G401 (cell line): ENCODE measurements at places on chromosomes 5 and 9. TPM values are rescaled to one million over a fixed set of nuclear protein-coding genes. Genes with fewer than 3 reads are reported as not detected.

The EQTN gene
- total RNA-seq, result not detected in 2 replicates

The FLT4 gene
- 15.7 and 31.3 TPM in 2 replicates for total RNA-seq

The IL6ST gene
- 10.2 and 16.6 TPM in 2 replicates for total RNA-seq

The CORO2A gene
- 8.0 and 9.3 TPM in 2 replicates for total RNA-seq

The BARX1 gene
- total RNA-seq, result not detected in 2 replicates

The PCDHGA4 gene
- total RNA-seq, result 0.06 TPM in 1 of 2 replicates, not detected in the other

The INSL4 gene
- not detected in 2 replicates for total RNA-seq

The ARSI gene
- total RNA-seq, result 89.2 and 100 TPM in 2 replicates

The ADAMTS16 gene
- not detected in 2 replicates for total RNA-seq

The LMX1B gene
- total RNA-seq, result 53.5 and 89.1 TPM in 2 replicates

The ACOT12 gene
- not detected in 2 replicates for total RNA-seq

The WNT8A gene
- total RNA-seq, result not detected in 2 replicates

The TIMD4 gene
- not detected in 2 replicates for total RNA-seq

DNA sequence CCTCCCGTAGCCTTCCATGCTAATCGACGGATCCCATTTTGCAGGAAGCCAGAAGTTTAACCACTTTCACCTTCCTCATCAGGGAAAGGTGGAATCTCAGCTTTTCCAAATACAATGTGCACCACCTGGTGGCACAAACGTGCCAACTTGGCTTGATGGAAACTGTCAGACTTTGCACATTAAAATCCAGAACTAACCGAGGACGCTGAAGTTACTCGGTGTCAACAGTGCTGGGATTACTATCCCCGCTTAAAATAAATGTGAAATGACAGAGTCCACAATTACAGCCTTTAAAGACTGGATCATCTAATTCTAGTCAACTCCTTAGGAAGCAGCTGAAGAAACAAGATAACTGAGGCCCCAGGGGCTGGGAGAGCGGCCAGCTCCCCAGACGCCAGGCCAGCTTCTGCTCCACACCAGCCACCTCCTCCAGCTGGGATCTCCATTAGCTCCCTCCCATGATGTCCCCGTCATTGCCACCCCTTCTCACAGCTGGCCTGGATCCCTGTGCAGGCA lies 50.1 kb upstream of the RETREG1 start:
- peak; percentile 84 for DNase-seq

DNA sequence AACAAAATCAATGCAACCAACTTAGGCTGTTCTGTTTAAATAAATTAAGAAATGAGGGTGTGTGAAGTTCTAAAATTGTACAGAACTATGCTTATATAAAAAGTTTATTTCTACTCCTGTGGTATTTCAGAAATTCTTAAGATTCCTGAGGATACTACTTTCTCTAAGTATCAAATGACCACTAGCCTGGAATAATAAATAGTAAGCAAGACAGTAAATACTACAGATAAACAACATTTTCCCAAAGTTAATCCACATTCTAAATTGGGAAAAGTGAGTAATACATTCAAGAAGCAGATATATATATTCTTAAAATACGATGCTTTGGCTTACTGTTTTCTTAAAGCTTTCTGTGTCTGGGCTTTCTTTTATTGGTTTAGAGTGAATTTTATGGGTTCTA lies 29.5 kb downstream of the CCNH start:
- no peak for DNase-seq

GRCh38 chr9:3916411-3916810 lies 383.5 kb downstream of the GLIS3 start:
- peak; percentile 73 for DNase-seq

DNA sequence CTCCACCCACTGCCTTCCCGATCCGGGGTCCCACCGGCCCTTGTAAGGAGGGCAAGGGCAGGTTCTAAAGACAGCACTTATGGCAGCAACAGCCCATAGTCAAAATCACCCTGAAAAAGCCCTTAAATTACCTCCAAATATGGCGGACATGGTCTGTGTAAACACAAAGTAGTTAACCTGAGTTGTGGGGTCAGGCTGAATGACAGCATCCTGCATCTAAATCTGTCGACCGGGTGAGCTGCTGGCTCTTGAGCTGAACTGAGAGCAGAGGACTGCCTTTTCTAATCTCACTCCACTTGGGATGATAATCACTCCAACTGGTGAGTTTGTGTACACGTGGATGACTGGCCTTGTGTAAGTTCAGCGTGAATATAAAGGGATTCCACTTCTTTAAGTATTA lies 249.6 kb downstream of the DENND1A start:
- no peak for DNase-seq

- peak; percentile 25 for DNase-seq
Observed at GRCh38 chr9:137406876-137407589, 15.9 kb downstream of the EXD3 start.

GRCh38 chr9:86079865-86080469 lies 19.4 kb downstream of the GOLM1 start:
- peak; percentile 80 for DNase-seq

GRCh38 chr5:106843812-106844416 lies 826.8 kb downstream of the EFNA5 start:
- no peak for DNase-seq

- no peak for DNase-seq
Observed at GRCh38 chr5:142549834-142550233, 136.1 kb downstream of the FGF1 start.

GRCh38 chr5:139232147-139232724 lies 34.1 kb upstream of the SIL1 start:
- no peak for DNase-seq

DNA sequence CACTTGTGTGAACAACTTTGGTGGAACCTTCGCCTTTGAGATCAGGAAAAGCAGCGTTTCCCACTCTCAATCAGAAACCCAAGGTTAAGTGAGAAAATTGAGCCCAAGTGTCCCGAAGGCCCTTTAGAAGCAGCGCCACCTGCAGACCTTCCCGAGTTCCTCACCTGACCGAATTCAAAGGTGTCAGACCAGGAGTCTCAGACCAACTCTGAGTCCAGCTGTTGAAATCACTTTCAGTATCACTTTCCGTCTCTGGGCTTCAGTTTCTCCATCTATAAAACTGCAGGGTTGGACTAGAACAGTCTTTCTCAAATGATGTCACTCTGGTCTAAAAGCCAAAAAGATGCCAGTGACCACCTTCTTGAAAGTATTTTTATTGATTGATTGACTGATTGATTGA lies 31.7 kb upstream of the GRHPR start:
- peak; percentile 18 for DNase-seq

- no peak for DNase-seq
Observed at GRCh38 chr9:120688758-120689157, 25.5 kb downstream of the MEGF9 start.

DNA sequence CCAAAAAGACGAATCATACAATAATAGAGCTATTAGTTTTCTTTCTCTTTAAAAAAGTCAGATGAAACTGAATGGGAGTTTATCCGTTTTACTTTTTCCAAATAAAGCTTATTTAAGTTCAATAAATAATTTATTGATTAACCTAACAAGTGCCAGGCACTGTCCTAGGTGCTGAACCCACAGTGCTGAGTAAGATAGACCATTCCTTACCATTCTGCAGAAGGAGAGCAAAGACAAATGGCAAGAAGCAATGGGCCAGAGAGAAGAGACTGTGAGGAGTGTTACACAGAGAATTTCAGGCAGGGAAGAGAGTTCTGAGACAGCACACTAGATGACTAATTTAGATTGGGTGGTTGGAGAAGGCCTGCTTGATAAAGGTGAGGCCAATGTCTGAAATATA lies 127.2 kb downstream of the AUH start:
- no peak for DNase-seq

DNA sequence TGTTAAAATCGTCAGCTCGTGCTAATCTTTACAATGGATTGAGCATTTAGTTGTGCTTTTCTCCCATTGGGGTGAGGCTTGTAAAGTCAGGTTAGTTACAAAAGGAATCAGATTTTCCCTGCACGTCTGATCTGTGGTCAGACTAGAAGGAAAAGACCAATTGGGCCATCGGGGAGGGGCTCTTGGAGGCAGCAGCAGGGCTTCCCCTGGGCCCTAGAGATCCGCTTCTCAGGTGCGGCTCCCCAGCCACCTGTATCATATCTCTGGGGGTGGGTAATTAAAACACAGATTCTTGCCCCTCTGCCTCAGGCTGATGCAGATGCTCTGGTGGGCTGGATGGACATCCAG lies 200.3 kb downstream of the HSPA4 start:
- DNase-seq, result no peak

- no peak for DNase-seq
Observed at GRCh38 chr5:173328844-173329490, 753 bp upstream of the STC2 start.

- peak; percentile 80 for DNase-seq
Observed at GRCh38 chr9:76559286-76559685, 100.3 kb downstream of the GCNT1 start.

DNA sequence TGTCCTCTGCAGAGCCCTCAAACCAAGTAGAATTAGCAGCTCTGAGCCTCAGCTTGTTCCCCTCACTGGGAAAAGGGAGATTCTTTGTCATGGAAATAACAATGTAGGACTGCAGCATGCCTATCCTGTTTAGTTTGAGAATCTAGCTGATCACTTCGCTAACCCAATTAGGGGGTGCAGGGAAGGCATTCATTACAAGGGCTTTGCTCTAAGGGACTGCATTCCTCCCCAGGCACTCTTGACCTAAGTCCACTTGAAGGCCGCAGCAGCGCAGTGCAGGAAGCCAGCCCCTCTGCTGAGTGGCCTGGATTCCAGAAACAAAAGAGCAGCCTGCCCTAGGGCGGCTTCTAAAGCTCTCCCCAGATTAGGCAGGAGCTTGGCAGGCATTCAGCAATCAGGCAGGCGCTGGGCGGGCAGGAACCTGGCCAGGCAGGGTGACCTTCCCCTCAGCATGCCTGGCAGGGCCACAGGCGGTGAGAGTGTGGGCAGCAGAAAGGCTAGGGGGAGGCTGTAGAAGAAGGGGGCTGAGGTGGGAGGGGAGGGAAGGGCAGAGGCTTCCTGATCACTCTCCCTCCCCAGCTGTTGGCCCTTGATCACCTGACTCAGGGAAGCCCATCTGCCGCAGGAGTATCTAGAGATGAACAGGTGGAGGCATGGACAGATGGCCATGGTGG lies 24.8 kb downstream of the CCNJL start:
- DNase-seq, result peak; percentile 92

DNA sequence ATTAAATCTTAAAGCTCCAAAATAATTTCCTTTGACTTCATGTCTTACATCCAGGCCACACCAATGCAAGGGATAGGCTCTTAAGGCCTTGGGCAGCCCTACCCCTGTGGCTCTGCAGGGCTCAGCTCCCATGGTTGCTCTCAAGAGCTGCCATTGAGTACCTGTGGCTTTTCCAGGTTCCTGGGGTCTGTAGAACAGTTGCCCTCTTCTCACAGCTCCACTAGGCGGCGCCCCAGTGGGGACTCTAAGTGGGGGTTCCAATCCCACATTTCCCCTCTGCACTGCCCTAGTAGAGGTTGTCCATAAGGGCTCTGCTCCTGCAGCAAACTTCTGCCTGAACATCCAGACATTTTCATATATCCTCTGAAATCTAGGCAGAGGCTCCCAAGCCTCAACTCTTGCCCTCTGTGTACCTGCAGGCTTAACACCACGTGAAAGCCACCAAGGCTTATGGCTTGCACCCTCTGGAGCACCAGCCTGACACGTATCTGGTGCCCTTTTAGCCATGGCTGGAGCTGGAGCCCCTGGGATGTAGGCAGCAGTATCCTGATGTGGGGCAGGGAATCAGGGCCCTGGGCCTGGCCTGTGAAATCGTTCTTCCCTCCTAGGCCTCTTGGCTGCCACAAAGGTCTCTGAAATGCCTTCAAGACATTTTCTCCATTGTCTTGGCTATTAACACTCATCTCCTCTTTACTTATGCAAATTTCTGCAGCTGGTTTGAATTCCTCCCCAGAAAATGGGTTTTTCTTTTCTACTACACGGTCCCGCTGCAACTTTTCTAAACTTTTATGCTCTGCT lies 185.1 kb downstream of the SMARCA2 start:
- DNase-seq, result no peak

DNA sequence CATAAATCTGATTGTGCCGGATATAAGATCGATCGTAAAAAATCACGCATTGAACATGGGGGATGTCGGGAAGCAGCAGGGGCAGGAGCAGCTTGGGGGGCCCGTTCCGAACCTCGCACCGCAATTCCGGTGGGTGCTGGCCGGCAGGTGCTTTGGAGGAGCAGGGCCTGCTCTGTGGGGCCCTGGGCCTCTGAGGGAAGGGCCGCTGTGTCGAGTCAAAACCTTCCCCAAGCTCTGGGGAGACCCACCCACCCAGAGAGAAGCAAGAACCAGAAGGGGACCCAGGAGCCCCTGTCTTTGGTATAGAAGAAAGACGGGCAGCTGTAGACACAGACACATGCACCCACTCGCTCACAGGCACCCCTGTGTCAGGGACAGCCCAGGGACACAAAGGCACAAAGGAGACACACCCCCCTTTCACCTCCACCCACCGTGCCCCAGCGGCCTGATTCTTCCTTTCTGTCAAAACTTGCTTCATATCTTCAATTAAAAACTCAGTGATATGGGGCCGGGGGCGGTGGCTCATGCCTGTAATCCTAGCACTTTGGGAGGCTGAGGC lies 49.4 kb upstream of the ZBTB43 start:
- no peak for DNase-seq

- no peak for DNase-seq
Observed at GRCh38 chr5:104421431-104421830, 858.8 kb upstream of the NUDT12 start.

DNA sequence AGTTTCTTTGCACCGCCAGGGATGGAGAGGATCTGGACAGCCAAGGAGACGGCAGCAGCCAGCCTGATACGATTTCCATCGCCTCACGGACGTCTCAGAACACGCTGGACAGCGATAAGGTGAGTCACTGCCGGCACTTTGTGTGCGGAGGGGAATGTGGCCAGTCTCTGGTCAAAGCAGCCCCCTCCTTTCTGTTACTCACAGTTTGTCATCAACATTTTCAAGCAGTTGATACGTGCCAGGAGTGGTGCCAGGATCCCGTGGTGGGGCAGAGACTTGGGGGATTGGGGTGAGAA lies 175.1 kb upstream of the OTULINL start:
- DNase-seq, result no peak

GRCh38 chr9:99057665-99058625 lies 47.0 kb upstream of the TGFBR1 start:
- DNase-seq, result no peak

DNA sequence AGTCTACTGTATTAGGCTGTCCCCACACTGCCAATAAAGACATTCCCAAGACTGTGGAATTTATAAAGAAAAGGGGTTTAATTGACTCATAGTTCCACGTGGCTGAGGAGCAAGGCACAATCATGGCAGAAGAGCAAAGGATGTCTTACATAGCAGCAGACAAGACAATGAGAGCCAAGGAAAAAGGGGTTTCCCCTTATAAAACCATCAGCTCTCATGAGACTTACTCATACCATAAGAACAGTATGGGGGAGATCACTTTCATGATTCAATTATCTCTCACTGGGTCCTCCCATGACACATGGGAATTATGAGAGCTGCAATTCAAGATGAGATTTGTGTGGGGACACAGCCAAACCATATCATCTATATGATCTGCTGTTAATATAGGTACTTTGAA lies 14.8 kb upstream of the FSTL4 start:
- DNase-seq, result no peak

- DNase-seq, result no peak
Observed at GRCh38 chr9:5479994-5480694, 29.8 kb downstream of the CD274 start.

GRCh38 chr5:168931638-168932345 lies 352.6 kb upstream of the PANK3 start:
- peak; percentile 80 for DNase-seq

- DNase-seq, result no peak
Observed at GRCh38 chr5:142296914-142297417, 27.9 kb downstream of the SPRY4 start.
